Central memory CD4-positive, alpha-beta T cell (primary cell): ENCODE measurements at places on chromosomes 12 and 14.

DNA sequence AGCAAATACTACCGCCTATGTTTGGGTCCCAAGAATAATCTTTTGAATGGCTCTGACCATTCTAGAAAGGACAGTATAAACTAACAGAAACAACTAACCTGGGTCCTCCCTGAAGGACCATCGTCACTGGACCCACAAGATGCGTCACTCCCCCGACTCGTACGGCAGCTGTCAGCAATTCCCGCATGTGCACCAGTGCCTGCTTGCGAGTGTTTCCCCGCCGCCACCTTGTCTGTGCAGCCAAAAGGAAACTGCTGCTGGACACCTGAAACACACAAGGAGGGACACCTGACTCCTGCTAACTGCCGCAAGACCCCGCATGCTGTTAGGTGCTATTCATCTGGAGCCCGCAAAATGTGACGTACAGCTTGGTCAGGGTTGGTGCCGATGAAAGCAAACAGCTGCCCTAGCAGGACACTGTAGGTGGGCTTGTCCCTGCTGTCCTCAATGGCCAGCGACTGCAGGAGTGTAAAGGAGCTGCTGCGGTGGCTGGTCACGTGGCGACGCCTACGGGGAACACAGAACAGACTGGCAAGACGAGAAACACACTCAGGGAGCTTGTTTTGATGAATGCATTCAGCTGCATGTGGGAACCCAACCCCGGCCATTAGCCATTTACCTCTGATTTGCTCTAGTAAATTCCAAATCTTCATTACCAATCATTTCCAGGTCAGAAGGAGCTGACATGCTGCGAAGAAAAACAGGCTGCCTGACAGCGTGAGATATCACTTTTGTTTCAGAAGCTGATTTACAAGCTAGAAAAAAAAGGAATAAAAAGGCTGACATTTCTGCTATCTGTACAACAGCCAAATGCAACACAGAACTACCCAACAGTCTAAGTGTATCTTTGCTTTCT lies 118.1 kb downstream of the TRAFD1 start:
- no peak for DNase-seq

GRCh38 chr12:66600903-66601302 lies 78.0 kb downstream of the GRIP1 start:
- no peak for DNase-seq

GRCh38 chr12:111126331-111126730 lies 206.0 kb upstream of the MYL2 start:
- DNase-seq, result no peak

- DNase-seq, result no peak
These were observed 124.1 kb upstream of the E2F7 start for GRCh38 chr12:77189458-77189857.

GRCh38 chr14:89658977-89659670 lies 242.1 kb upstream of the FOXN3 start:
- no peak for DNase-seq

GRCh38 chr14:60508707-60509437 lies at the start of gene SIX6:
SIX6 (plus strand) TSS chr14:60509146; CDS start chr14:60509399, 253 bp downstream.
- no peak for DNase-seq

DNA sequence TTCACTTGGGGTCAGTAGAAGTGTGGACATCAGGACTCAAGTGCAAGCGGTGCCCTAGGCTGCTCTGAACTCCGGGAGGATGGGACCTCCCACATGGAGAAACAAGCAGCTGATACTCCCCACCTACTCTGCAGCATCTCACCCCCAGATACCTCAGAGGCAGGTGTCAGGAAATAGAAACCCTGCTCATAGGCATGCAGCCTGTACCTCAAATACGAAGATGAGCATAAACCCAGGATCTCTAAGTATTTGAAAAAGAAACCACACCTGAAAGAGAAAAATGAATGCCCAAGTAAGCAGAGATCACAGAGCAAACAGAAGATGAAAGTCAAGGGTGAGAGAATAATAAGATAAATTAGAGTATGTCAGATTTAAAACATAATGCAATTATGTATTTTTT lies 75.6 kb upstream of the WSCD2 start:
- no peak for DNase-seq

GRCh38 chr12:1820191-1820895 lies at the start of gene LRTM2:
LRTM2 (plus strand) TSS chr12:1820565; CDS start chr12:1828149, 7,584 bp downstream.
- no peak for DNase-seq

DNA sequence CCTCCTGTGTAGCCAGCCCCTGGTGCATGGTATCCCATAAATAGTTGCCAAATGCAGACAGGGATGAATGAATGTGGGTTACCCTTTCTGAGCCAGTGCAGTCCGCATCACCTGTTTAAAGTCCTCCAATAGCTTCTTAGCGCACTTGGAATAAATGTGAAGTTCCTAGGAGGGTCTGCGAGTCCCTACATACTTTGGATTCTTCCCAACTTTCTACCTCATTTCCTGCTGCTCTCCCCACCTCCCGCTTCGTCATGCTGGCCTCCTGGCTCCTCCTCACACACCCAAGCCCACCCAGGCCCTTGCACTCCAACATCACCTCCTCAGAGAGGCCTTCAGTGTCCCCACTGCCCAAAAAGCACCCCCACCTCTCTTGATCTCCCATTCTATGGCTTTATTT lies 17.7 kb downstream of the RFX4 start:
- DNase-seq, result no peak

- DNase-seq, result no peak
These were observed 5.3 kb upstream of the GEMIN2 start for GRCh38 chr14:39108791-39109190.

DNA sequence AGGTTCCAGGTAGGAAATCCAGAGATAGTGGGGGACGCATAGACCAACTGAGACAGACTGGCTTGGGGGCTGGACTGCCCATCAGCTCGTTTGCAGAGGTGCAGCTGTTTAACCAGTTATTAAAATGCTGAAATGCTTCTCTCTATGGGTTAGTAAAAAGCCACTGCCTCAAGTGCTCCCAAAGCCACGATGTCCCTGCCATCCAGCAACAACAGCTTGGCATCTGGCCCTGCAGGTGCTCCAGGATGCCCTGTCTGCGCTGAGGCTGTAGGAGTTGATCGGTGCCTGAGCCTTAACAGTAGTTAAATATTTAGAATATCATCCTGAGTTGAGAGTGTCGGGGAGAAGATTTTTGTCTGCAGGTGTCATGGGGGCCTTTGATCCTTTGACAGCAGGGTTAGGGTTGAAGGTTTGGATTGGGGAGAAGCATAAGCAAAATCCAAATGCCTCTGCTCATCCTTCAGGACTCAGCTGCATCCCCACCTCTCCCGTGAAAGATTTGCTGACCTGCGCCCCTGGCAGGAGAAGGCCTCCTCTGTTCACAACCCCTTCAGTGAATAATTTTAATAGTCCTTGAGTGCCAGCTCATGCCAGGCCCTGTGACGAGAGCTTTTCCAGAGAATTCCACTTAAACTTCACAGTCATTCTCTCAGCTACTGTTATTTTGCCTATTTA lies 127.3 kb upstream of the PWP1 start:
- DNase-seq, result no peak

DNA sequence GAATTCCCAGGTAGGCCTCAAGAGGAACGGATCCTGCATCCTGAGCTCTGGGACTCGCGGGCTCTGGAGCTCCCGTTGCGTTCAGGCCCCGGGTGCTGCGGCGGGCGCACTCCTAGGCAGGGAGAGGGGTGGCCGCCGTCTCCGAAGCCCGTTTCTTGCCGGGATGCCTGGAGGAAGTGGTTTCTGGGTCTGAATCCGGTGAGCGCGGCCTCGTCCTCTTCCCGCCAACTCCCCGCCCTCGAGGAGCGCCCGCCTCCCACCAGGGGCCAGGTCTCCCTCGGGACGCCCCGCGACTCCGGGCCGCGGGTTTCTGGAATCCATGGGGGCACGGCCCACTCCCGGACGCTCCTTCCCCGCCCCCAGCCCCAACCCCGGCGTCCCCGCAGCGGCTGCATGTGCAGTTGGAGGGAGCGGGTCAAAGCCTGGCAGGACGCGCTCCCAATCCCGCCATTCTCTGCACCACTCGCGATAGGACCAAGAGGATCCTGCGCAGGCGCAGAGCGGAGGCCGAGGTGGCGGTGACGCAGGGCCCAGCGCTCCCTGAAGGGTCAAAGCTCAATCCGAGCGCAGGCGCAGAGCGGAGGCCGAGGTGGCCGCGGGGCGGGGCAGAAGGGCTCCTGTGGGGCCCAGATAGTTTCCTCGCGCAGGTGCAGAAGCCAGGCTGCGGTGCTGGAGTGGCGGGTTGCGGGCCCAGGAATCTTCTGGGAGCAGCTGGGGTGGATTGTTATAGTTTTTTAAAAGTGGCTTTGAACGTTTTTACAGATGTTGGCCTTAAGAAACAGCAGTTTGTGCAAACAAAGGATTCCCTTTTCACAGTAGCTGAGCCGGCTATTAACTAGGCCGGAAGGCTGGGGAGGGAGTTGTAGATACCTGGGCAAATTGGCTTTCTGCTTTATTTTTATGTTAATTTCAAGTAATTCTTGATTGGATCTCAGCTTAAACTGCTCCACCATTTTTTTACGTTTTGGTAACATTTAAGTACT lies 796.4 kb downstream of the AACS start:
- no peak for DNase-seq

DNA sequence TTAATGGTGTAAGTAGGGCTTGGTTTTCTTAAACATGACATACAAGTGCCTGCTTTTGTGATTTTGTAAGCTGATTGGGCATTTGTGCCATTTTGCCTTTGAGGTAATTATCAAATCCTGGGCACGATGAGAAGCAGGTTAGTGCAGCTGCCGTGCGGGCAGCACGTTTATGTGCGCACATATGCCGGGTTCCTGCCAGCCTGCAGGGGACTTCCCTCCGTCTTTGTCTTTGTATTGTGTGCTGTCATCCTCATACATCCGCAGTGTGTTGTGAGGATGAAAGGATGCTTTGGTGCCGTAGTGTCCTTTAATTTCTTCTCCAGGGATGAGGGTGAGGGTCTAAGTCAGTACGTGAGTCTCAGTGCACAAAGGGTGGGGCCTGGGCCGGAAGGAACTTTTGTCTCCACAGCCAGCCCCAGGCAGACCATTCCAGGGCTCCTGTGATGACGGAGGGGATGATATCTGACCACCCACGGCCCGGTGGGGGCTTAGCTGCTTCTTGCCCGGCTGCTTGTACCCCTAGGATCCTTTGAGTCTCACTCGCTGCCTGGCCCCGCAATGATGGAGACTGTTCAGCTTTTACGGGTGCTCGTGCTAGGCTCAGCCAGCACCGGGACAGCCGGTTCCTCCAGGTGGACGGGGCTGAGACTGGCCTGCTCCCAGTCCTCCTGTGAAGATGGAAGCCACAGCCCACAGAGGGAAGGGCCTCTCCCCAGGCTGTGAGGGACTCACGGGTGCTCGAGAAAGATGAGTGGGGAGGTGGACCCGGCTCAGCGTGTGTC lies 54.6 kb downstream of the ADGRD1 start:
- no peak for DNase-seq

DNA sequence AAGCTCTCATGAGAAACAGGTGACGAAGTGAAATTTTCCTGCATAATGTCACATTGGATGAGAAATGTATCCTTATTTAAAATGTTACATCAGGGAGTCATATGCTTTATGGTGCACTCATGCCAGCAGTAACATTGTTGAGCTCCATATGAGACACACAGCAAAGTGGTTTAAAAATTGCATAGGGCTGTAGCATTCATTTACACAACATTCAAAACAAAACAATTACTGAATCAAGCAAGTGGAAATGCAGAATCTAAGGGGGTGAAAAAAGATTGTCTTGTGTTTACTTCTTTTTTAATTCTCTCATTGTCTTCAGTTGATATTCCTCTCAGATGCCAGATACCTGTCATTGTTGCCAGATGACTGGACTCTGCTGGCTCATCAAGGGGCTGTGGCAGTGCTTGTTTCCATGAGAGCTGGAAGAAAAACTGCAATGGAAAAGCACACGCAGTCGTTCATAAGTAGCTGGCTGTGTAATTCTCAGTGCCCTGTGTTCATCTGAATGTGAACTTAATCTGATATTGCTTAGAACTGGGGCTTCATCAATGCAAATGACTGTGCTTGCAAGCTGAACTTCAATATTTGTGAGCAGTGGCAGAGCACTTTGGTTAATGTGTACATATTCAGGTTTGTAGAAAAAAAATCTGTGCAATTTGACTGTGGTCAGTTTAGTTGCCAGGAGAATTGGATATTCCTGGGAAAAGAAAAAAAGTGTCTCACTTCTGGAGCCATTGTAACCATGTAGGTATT lies 305.6 kb downstream of the RAD51B start:
- DNase-seq, result no peak

GRCh38 chr12:120190386-120190785 lies 4.1 kb downstream of the GCN1 start:
- DNase-seq, result no peak

DNA sequence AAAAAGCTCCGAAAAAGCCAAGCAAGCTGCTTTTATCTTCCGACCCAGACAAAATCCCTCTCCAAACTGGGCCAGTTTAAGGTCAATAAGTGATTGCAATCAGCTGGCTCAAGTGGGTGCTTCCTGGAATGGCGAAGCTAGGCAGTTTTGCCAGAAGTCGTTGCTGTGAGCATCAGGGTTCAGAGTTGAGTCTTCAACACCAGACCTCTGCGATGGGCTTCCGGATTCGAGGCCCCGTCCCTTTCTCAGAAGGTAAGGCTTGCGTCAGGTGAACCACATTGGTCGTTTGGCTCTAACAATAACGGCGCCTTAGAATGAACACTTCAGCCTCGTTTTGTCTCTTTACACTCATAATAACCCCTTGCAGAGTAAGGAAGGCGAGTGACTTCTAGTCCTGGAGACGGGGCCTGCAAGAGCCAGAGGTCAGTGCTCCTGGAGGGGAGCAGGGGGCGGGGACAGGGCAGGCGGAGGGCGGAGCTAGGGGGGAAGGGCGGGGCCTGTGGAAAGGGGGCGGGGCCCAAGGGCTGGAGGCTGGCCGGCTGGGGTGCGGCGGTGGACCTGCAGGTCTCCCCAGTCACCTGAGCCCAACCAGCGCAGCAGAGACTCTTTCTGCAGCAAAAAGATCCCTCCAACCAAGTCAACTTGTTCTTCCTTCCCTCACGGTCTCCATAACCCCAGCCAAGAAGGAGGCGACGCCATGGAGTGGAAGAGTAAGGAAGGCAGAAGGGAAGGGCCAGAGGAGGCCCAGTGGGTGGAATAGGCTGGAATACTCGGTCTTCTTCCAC lies 34.0 kb upstream of the NFYB start:
- DNase-seq, result no peak

- DNase-seq, result no peak
These were observed 44.7 kb upstream of the USP15 start for GRCh38 chr12:62215506-62215905.

DNA sequence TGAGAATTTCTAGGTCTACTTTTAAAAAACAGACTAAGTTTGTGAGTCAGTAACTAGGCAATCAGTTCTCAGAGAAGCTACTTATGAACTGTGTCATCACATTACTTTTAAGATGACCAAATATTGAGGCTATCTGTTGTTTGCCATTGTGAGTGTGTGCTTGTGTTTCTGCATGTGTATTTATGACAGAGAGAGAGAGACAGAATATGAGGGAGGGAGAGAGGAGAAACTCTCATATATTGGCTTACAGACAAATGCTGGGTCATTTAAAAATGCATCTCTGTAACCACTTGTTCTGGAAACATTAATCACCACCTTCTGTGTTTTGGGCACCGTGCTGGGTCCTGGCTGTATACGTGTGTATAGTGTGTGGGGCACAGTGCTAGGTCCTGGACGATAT lies 161.5 kb upstream of the FRMD6 start:
- DNase-seq, result no peak

- DNase-seq, result no peak
These were observed 29.0 kb downstream of the FBXW8 start for GRCh38 chr12:116939734-116940133.
